GM04503 (cell line): ENCODE measurements at places on chromosomes 13 and 19.

DNA sequence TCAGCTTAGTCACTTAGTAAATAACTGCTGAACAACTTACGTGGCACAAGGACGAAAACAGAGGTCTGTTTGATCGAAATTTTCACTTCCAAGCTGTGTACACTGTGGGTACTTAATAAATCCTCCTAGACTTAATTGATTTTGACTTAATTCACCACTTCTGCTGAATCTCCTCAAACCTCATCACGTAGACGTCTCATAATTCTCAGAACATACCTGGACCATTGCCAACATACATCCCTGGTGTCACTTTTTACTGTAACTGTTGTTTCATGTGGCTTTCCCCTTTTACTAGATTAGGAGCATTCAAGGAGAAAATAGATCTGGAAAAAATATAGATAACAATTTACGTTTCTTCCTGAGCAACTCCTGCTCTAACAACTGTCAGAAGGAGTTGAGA is 105.0 kb downstream of the MBNL2 start:
- no peak for DNase-seq

GRCh38 chr19:10335352-10335985 is 2.1 kb upstream of the RAVER1 start:
- DNase-seq = no peak

DNA sequence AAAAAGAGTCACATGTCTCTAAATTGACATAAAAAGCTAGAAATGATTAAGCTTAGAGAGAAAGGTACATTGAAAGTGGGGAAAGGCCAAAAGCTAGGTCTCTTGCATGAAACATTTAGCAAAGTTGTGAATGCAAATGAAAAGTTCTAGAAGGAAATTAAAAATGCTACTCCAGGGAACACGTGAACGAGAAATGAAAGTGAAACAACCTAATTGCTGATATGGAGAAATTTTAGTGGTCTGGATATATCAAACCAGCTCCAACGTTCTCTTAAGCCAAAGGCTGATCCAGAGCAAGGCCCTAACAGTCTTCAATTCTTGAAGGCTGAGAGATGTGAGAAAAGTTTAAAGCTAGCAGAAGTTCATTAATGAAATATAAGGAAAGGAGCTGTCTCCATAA is 419.8 kb downstream of the SLITRK6 start:
- no peak for DNase-seq

DNA sequence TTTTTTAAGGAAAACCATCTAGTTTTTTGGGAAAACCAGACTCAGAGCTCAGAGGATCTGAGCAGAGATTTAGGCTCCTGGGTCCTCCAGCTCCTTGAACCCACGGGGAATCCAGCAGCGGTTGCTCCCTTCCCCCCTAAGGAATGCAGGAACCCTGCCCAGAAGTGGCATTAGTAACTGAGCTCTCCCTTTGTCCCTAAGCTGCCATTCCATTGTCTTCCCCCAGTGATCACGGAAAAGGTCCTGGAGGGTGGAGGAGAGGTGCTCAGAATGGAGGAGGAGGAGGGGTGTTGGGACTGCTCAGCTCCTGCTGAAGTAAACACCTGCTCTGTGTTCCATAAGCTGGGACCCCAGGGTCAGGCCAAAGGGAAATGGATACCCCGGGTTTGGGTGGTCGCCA is 16.8 kb upstream of the OR1M1 start:
- no peak for DNase-seq

DNA sequence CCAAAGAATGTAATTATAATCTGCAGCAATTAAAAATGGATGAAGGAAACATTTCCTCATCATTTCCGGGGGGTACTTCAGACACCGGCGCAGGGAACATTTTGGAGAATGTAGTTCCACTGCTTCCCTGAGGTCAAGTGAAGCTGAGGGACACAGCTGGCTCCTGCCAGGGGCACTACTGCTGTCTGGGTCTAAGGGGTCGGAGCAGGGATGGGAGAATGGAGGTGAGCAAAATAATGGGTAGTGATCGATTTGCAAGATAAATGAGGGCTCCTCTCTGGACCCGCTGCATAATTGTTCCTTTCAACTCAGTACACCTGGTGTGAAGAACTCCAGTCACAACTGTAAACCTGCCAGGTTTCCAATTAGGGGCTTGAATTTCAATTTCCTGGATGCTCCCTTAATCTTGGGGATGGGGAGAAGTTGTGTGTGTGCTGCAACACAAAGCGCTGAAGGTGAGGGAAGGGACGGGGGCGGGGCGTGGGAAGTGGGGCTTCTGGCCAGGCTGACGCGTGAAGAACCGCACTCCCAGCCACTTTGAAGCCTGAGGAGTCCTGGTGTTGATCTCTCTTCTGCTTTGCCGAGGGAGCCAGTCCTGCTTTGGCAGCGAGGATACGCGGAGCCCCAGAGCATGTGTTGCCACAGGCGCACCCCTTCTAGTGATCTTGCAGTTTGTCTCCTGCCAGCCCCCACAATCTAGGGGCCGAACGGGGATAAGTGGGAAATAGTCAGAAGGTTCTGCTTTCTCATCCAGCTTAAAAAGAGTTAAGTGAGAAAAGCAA is 57.9 kb upstream of the PCDH8 start:
- no peak for DNase-seq

GRCh38 chr13:22082030-22082429 is 411.2 kb downstream of the FGF9 start:
- DNase-seq = no peak

DNA sequence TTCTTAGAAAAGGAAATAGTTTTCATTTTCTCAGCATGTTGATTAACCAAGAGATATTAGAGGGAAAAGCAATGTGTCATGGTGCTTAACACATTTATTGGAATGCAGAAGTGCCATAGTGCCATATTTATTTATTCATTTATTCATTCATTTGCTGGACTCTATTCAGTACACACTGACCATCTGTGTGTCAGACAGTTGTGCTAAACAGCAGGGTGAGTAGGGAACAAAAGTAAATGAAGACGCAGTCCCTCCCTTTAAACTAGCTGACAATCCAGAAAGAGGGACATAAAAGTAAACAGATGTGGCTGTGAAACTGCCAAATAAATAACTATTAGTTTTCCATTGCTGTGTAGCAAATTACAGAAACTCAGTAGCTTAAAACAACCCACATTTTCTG is 323.7 kb downstream of the MTUS2 start:
- DNase-seq = no peak

GRCh38 chr19:40521276-40521675 is 54.5 kb downstream of the SPTBN4 start:
- DNase-seq = no peak

- DNase-seq = no peak
Observed at GRCh38 chr13:72637561-72637960, 89.9 kb downstream of the MZT1 start.

- DNase-seq = no peak
Observed at GRCh38 chr19:3851254-3852176, 17.3 kb downstream of the ZFR2 start.

- DNase-seq = no peak
Observed at GRCh38 chr13:43057653-43058317, 34.4 kb downstream of the DNAJC15 start.

GRCh38 chr19:10808937-10809649 is 26.9 kb downstream of the TMED1 start:
- no peak for DNase-seq

GRCh38 chr13:77310579-77311279 is 16.2 kb downstream of the MYCBP2 start:
- no peak for DNase-seq

DNA sequence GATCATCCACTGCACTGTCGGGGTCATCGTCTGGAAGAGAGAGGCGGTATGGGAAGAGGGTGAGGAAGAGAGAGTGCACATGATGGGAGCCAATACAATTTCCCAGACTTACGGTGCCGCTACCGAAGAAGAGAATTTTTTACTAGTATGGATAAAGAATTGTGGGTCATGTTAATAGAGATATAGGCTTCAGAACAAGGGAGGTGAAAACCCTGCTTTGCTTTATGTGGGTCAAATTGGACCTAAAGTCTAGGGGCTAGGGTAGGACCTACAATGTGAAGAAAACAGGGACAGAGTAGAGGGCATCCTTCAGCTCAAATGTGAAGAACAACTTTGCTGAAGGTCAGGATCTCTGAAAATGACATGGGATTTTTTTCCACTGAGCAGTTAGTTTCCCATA is 29.9 kb downstream of the UNC13A start:
- no peak for DNase-seq

- DNase-seq = no peak
Observed at GRCh38 chr13:71772361-71772760, 94.6 kb downstream of the DACH1 start.

DNA sequence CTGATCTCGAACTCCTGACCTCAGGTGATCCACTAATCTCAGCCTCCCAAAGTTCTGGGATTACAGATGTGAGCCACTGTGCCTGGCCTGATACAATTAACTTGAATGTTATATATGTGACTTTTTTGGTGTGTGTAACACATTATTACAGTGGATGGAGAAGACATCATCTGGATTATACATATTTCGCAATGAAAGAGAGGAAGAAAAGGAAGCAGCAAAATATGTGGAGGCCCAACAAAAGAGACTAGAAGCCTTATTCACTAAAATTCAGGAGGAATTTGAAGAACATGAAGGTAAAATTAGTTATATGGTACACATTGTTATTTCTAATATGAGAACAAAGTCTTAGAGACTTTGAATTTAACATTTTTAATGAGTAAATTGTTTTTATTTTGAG is 55.5 kb downstream of the BRCA2 start:
- no peak for DNase-seq

- no peak for DNase-seq
Observed at GRCh38 chr19:45753548-45753947, 15.5 kb downstream of the SIX5 start.

GRCh38 chr13:35833608-35834275 is 297.4 kb downstream of the DCLK1 start:
- DNase-seq = no peak

GRCh38 chr13:44312834-44313551 is 60.6 kb upstream of the SERP2 start:
- DNase-seq = no peak

DNA sequence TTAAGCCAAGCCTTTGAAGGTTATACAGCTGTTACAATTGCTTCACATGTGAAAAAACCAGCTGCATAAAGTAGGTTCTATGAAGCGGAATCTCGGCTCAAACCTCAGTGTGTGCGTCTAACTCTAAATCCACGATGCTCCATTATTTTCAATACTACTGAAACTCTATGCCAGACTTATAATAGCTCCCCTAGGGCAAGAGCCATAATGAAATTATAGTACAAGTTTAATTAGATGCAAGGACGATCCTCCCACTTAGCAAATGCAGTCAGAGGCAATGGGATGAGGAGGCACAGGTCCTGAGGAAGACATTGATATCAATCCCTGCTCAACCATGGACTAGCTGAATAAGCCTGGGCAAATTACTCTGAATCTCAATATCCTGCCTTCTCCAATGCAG is 31.1 kb downstream of the SLC7A1 start:
- no peak for DNase-seq

- DNase-seq = no peak
Observed at GRCh38 chr13:109209526-109209925, 576.9 kb downstream of the IRS2 start.

DNA sequence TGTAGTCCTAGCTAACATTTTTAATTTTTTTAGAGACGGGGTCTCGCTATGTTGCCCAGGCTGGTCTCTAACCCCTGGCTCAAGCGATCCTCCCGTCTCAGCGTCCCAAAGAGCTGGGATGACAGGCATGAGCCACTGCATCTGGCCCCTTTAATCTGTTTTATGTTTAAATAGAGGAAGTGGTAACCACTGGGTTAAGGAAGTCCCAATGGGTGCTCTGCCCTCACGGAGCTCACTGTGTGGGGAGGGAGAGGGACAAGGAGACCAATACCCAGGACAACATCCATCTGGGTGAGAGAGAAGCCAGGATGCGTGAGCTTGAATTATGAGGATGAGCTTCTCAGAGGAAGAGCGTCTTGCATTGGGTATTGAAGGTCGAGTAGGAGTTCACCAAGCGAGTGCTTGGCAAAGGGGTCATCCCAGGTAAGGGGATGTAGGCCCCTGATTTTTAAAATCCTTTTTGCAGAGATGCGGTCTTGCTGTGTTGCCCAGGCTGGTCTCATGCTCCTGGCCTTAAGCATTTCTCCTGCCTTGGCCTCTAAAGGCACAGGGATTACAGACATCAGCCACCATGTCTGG is 13.8 kb downstream of the YJU2 start:
- no peak for DNase-seq

GRCh38 chr19:17326595-17326966 is 8.1 kb downstream of the ANO8 start:
- no peak for DNase-seq

- no peak for DNase-seq
Observed at GRCh38 chr19:48565090-48565489, 13.1 kb downstream of the SULT2B1 start.

- DNase-seq = no peak
Observed at GRCh38 chr13:47594833-47595232, 406.2 kb downstream of the SUCLA2 start.

DNA sequence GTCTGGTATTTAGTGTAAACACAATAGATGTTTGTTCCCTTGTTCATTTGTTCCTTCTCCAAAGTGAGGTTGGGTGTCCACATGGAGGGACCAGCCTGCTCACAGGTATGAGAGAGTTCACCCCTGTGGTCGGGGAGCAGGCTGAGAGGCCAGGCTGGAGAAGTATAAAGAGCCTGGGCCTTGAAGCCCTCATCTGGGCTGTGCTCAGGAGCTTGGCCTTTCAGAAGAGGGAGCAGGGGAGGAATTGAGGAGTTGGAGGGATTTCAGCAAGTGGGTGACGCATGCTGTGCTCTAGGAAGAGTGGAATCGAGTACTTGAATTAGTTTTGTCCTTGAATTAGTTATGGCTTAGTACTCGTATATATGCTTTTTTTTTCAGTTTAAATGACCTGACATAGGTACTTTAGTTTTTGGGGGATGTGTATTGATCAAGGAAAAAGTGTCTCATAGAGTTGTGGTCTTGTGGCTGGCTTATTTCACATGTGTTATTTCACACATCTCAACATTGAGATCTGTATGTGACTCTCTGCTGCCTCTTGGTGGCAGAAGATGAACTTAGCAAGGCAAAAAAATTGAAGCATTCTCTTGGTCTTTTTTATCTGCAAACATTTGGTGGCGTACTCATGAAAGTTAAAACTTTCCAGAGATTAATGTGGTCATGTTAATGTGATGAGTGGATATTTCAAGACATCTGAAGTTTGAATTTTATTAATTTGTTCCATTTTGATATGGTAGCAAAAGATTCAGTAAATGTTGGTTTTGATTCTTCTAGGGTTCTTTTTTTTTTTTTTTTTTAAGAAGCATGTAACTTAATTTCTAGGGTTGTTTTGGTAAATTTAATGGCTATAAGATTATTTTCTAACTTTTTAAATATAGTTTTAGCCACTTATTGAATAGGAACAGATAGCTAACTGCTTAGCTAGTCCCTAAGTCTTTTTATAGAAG is 54.3 kb downstream of the SLAIN1 start:
- DNase-seq = peak; percentile 4

DNA sequence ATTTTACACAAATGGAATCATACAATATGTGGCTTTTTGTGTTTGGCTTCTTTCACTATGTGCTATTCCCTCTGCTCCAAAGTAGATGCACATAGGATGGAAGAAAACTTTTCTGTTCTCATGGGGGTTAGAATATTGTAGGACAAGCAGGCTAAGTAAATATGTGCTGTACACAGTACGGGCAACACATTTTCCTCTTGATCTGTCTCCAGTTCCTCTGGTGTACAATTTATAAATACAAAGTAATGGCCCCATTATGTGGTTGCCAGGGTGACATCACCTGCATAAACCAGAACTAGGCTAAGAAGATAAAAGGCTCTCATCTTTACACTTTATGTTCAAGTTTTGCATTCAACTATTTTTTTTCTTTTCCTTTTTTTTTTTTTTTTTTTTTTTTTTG is 41.0 kb upstream of the SOX21 start:
- no peak for DNase-seq

GRCh38 chr19:18388100-18388959 is 2.4 kb downstream of the GDF15 start:
- DNase-seq = no peak

GRCh38 chr19:41700381-41701195 is 7.8 kb upstream of the CEACAM5 start:
- DNase-seq = no peak
